ENCODE measurements at places on chromosomes 1 and 21.

- no peak for DNase-seq
Observed at GRCh38 chr1:235043234-235043633, 85.4 kb downstream of the TOMM20 start.

DNA sequence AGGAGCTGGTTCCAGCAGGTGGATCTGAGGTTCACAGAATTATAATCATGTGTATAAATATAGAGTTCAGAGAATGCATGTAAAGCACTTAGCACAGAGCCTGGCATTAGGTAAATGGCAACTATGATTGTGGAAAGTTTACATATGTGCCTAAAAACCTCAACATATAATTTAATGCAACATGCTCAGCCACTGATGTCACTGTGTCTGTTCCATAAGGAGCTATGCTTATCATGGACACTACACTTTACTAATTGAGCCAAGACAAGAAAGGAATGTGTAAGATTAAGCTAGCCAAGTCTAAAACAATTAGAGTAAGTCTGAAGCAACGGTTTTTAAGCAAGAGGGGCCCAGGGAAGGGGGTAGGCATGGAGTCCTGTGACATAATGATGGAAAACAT lies 61.5 kb downstream of the GNG12 start:
- no peak for DNase-seq

DNA sequence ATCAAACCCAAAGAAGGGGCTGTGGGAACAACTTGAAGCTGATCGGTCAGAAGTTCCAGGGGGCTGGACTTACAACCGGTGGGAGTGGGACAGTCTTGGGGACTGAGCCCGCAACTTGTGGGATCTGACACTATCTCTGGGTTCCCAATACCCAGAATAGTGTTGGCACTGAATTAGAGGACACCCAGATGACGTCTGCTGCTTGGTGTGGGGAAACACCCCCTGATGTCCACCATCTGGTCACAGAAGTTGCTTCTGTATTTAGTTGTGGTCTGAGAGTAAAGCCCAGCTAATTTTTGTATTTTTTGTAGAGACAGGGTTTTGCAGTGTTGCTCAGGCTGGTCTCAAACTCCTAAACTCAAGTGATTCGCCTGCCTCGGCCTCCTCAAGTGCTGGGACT lies 28.8 kb downstream of the SERBP1 start:
- no peak for DNase-seq

DNA sequence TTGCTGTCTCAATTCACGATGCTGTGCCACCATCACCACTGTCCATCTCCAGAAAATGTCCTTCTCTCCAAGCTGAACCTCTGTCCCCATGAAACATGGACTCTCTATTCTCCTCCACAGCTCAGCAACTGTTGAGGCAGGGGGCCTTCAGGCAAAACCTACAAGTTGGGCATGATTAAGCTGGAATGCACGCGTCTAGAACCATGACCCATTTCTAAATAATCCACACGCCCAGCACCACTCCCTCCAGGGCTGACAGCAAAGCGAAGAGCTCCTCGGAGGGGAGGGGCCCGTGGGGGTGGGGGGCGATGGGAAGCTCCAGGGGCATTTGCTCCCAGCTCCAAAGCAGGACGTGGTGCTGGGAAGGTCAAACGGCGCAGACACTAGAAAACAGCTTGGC lies 3.3 kb upstream of the HES5 start:
- no peak for DNase-seq

GRCh38 chr1:180386745-180387367 lies 115.5 kb downstream of the ACBD6 start:
- DNase-seq, result no peak

DNA sequence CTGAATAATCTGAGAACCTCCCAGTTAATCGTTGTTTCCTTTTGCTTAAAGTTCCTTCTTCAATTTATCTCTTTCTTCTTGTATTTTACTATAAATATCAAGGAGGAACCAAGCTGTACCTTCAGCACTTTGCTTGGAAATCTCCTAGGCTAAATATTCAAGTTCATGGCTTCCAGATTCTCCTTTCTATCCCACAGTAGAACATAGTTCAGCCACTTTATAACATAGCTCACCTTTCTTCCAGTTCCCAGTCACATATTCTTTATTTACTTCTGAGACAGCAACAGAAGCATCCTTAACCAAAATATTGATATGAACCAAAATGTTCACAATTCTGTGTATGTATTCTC lies 11.0 kb downstream of the ZMYM4 start:
- no peak for DNase-seq

GRCh38 chr1:200945111-200945510 lies 50.4 kb downstream of the INAVA start:
- DNase-seq, result no peak

DNA sequence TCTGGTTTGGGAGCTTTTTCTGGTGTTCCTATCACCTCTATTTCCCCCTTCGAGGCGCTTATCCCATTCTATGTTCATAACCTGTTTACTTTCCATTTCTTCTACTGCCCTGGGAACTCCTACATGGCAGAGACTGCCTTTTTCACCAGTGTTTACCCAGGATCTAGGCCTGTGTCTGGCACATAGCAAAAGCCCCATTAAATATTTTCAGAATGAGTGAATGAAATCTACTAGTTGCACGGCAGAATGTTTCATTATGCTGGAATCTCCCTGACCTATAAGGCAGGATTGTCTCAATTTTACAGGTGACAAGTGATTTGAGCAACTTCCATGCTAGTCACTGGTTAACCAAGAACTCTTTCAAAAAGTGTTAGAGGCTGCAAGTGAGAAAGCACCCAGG lies 70.1 kb downstream of the PGM1 start:
- no peak for DNase-seq

- DNase-seq, result no peak
Observed at GRCh38 chr1:225446595-225446960, 18.7 kb upstream of the LBR start.

All from activated T-cell treated with anti-CD3 and anti-CD28 coated beads for 24 hours (primary cell).